Calu3 (cell line): ENCODE measurements at places on chromosomes 16 and 17. TPM values are rescaled to one million over a fixed set of nuclear protein-coding genes. Genes with fewer than 3 reads are reported as not detected.
A peak's percentile ranks its signal among the peaks of the same experiment; 100 is the strongest.

DNA sequence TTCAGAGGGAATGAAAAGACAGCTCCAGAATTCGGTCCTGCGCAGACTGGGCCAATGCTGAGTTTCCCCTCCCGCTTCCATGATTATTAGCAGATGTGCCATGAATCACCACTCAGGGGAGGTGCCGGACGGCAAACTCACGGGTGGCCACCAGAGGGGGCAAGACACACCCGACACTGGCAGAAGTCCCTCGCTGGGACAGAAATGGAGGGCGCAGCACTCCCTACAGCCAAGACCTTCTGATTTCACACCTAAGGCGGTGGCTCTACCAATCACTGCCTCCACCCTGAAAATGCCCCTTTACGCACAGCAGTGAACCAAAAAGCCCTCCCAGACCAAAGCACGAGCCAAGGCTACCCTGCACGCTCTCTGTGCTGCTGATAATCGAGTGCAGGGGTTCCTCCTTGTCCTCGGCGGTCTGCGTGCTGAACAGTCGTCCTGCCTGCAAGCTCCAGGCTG lies 26.8 kb downstream of the TRAP1 start:
- peaks cover 51% of the 10 kb centered on the region for H3K36me3 ChIP-seq
- H3K27me3 ChIP-seq = no peaks in the 10 kb centered on the region
- no peak overlapping the region for H3K4me3 ChIP-seq
- H3K4me1 ChIP-seq = peaks cover 19% of the 10 kb centered on the region
- DNase-seq = peak; percentile 92

- peaks cover 9% of the 10 kb centered on the region for H3K27me3 ChIP-seq
These were observed 28.6 kb upstream of the WSB1 start for GRCh38 chr17:27265333-27265732.

DNA sequence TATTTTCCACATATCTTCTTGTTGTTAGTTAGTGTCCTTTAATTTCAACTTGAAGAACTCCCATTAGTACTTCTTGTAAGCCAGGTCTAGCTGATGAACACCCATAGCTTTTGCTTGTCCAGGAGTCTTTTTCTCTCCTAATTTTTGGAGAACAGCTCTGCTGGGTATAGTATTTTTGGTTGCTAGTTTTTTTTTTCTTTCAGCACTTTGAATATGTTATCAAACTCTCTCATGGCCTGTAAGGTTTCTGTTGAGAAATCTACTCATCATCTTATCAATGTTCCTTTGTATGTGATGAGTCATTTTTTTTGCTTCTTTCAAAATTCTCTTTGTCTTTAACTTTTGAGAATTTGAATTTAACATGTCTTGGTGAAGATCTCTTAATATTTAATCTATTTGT lies 31.8 kb upstream of the NKD1 start:
- DNase-seq = no peak
- H3K36me3 ChIP-seq = no peaks in the 10 kb centered on the region
- no peaks in the 10 kb centered on the region for H3K4me1 ChIP-seq
- H3K4me3 ChIP-seq = no peak overlapping the region
- H3K27ac ChIP-seq = no peak overlapping the region
- peaks cover 59% of the 10 kb centered on the region for H3K27me3 ChIP-seq

DNA sequence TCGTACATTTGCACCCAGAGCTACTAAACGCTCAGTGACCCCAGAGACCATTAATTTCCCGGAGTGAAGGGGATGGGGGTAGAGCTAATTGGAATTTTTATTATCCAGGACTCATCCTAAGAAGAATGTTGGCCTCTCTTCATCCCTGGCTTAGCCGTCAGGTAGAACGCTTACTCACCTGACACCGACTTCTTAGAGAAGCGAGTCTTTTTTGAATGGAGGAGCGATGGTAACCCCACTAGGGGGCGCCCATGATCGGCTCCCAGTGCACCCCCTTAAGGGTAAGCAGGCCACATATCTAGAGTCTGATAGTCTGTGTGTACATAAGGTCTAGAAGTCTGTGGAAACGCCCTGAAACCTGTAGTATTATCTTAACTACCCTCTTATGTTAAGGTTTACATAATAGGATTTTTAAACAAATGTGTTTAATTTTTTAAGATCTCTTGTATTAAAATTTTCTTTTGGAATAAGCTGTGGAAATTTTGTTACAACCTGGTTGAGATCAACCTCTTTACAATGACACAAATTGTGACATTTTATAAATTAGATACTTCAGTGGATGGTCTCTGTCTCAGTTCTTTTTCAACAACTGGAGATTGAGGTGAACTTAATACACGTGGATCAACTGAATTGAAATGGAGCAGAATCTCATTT lies 229.8 kb downstream of the CPPED1 start:
- H3K36me3 ChIP-seq = no peaks in the 10 kb centered on the region
- H3K4me3 ChIP-seq = no peak overlapping the region

DNA sequence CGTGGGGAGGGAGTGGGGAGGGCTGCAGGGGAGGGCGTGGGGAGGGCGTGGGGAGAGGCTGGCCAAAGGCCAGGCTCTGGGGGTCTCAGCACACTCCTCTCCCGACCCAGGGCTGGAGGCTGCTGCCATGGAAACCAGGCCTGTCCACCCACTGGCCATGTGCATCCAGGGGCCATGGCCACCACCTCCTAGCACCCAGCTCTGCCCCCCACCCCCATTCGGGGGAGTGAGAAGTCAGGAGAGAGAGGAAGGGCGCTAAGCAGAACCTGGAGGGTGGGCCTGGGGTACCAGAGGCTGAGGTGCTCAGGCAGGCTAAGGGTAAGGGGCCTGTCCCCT lies 29.6 kb downstream of the ENDOV start:
- DNase-seq = no peak
- H3K27me3 ChIP-seq = peaks cover 8% of the 10 kb centered on the region
- H3K4me1 ChIP-seq = no peaks in the 10 kb centered on the region
- no peak overlapping the region for H3K4me3 ChIP-seq
- no peaks in the 10 kb centered on the region for H3K36me3 ChIP-seq

- DNase-seq = no peak
- no peak overlapping the region for H3K27ac ChIP-seq
These were observed 6.2 kb downstream of the TNP2 start for GRCh38 chr16:11262915-11263314.

DNA sequence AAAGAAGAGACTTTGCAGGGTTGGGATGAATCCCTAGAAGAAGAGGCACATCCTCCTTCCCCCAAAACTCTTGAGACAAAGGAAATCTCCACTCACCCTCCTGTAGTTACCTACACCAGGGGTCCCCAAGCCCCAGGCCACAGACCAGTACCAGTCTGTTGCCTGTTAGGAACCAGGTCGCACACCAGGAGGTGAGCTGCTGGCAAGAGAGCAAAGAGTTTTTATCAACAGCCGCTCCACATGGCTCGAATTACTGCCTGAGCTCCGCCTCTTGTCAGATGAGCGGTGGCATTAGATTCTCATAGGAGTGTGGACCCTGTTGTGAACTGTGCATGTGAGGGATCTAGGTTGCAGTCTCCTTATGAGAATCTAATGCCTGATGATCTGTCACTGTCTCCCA lies 98.9 kb downstream of the CCT6B start:
- DNase-seq = no peak
- no peaks in the 10 kb centered on the region for H3K36me3 ChIP-seq
- no peak overlapping the region for H3K4me3 ChIP-seq
- no peaks in the 10 kb centered on the region for H3K4me1 ChIP-seq

- no peak overlapping the region for H3K4me3 ChIP-seq
- no peaks in the 10 kb centered on the region for H3K27me3 ChIP-seq
- no peak overlapping the region for H3K27ac ChIP-seq
- no peak for DNase-seq
- peaks cover 5% of the 10 kb centered on the region for H3K4me1 ChIP-seq
- H3K36me3 ChIP-seq = peaks cover 18% of the 10 kb centered on the region
These were observed 6.4 kb downstream of the G6PC3 start for GRCh38 chr17:44076716-44077594.

- no peaks in the 10 kb centered on the region for H3K27me3 ChIP-seq
- peaks cover 3% of the 10 kb centered on the region for H3K4me1 ChIP-seq
- no peak overlapping the region for H3K27ac ChIP-seq
- no peak overlapping the region for H3K4me3 ChIP-seq
These were observed 6.1 kb downstream of the DRG2 start for GRCh38 chr17:18093616-18094408.

DNA sequence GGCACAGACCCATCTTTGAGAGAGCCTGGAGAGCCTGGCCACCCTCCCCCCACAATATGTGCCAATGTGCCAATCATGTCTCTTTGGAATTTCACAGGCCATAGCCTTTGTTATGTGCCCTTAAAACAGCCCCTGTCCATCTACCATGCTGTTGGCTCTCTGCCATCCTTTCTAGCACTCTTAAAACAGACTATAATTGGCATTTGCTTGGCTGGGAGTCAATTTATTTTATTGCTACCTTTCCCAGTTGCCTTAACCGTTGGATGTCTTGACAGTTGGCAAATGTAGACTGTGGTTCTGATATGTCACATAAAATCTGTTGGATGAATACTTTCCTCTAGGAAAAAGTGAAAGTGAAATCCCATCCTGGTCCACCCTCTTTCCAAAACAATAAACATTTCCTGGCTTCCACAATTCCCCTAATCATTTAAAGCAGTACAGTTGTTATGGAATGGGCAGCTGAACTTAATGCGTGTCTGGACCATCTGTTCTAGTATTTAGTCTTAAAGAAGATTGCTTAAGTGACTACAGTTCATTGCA lies 394.0 kb downstream of the KCNJ2 start:
- no peak for DNase-seq
- H3K27ac ChIP-seq = no peak overlapping the region
- no peak overlapping the region for H3K4me3 ChIP-seq
- H3K36me3 ChIP-seq = no peaks in the 10 kb centered on the region

DNA sequence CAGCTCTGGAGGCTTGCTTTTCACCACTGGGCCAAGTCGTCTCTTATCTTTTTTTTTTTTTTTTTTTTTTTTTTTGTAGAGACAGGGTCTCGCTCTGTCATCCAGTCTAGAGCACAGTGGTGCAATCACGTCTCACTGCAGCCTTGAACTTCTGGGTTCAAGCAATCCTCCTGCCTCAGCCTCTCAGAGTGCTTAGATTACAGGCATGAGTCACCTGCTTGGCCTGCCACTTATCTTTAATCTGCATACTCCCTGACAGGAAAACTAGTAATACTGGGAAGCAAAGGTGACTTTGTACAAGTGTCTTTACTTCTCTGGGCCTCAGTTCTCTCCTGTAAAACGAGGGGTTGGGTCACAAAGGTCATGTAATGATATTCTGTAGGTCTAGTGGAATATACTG lies 15.0 kb downstream of the NTN1 start:
- H3K36me3 ChIP-seq = no peaks in the 10 kb centered on the region
- DNase-seq = no peak
- no peaks in the 10 kb centered on the region for H3K4me1 ChIP-seq

DNA sequence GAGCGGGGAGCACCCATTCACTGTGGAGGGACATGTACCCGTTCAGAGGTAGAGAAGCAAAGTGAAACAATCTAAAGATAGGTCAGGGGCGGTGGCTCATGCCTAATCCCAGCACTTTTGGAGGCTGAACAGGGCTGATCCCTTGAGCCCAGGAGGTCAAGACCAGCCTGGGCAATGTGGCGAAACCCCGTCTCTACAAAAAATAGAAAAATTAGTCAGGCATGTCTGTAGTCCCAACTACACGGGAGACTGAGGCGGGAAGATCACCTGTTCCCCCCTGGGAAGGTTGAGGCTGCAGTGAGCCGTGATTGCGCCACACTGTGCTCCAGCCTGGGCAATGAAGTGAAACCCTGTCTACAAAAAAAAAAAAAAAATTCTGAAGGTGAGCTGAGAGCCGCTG lies 21.7 kb downstream of the MYL4 start:
- H3K4me3 ChIP-seq = no peak overlapping the region
- DNase-seq = no peak
- peaks cover 24% of the 10 kb centered on the region for H3K4me1 ChIP-seq
- H3K36me3 ChIP-seq = no peaks in the 10 kb centered on the region

DNA sequence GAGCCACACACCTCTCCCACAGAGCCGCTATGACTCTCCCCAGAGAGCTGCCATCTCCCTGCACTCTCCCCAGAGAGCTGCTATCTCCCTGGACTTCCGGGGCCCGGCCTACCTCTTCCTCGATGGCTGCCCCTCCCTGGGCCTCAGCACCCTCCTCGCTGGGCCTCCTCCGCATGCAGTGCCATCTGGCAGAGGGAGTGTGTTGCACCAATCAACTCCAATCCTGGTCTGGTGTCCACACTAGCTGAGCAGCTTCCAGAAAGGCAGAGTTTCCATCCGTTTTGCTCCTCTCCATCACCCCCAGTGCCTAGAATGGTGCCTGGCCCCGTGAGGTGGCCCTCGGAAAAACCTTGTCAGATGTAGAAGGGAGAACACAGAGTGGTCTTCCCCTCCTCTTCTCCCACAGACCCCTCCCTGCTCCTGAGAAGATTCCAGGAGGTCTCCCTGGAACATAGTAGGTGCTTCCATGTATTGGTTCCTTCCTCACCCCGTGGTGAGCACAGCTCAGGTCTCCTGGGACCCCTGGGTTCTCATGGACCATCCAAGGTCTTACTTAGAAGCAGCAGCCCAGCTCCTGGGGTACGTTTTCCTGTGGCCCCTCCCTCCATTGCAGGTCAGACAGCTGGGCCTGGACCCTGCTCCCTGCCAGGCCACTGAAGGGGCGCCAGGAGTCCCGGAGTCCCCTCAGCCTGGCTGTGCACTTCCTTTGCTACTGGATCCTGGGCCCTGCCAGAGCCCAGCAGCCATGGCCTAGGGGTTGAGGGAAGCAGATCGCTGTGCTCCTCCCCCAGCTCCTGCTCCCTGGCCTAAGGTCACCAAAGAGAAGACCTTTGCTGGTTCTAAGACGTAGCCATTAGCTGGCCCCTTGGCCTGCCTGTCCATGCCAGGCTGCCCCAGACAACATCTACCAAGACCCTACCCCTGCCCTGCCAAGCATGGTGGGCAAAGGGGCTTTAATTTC lies 233.8 kb upstream of the GSE1 start:
- no peak overlapping the region for H3K4me3 ChIP-seq
- no peaks in the 10 kb centered on the region for H3K4me1 ChIP-seq
- no peak overlapping the region for H3K27ac ChIP-seq
- peaks cover 96% of the 10 kb centered on the region for H3K27me3 ChIP-seq

The CORO6 gene
- total RNA-seq = 0.47 and 0.49 TPM in 2 replicates

The DUSP3 gene
- total RNA-seq = 80.3 and 81.9 TPM in 2 replicates

The ZPBP2 gene
- total RNA-seq = not detected in 2 replicates

The ZNF594 gene
- total RNA-seq = 12.9 and 13.3 TPM in 2 replicates
